Naive thymus-derived CD8-positive, alpha-beta T cell (primary cell): ENCODE measurements at places on chromosomes 2 and 18. TPM values are rescaled to one million over a fixed set of nuclear protein-coding genes. Genes with fewer than 3 reads are reported as not detected.

The AQP4 gene
- polyA plus RNA-seq = not detected

The UGT1A4 gene
- not detected for polyA plus RNA-seq

The EVA1A gene
- polyA plus RNA-seq = 1.1 TPM

The CYP26B1 gene
- polyA plus RNA-seq = not detected

The SIX3 gene
- not detected for polyA plus RNA-seq

The EVX2 gene
- not detected for polyA plus RNA-seq

The GALNT3 gene
- polyA plus RNA-seq = 1.1 TPM

- DNase-seq = no peak
Observed at GRCh38 chr2:74228772-74229171, 30.4 kb downstream of the MTHFD2 start.

- no peak for DNase-seq
Observed at GRCh38 chr18:37666451-37666850, 100.9 kb upstream of the CELF4 start.

- no peak for DNase-seq
Observed at GRCh38 chr18:8982416-8983183, 119.9 kb upstream of the NDUFV2 start.

DNA sequence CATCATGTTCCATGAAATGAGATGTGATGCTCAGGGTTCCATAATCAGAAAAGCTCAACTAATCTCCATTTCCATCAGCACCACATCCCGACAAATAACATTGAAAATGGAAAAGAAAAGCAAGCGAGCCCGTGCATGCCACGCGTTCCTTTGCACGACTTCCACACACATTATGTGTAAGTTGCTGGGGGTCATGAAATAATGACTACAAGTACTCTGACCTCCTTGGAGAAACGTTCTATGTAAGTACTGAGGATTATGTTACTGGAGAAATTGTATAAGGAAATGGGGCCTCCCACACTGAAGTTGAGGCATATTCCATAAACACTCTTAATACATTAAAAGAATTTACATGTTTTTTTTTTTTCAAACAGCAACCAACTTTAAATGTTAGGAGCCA lies 38.3 kb downstream of the CCBE1 start:
- no peak for DNase-seq

GRCh38 chr2:222232372-222232771 lies 66.4 kb downstream of the PAX3 start:
- no peak for DNase-seq

- no peak for DNase-seq
Observed at GRCh38 chr2:219609149-219609750, 11.6 kb downstream of the STK11IP start.

DNA sequence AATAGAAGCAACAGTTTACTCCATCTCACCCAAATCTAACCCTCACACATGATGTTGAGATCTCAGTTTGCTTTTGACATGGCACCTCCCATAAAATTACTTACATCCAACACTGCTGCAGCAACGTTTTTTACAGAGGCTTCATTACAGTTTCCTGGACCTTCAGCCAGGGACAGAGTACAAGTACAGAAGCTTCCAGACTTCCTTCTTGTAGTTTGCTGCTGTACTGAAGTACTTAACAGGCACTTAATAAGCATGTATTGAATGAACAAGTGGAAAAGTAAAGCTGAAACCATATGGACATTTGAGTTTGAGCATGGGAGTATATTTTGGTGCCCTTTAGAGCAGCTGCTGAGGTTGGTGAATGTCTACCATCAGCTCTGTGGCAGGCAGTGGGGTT lies 514.2 kb downstream of the PTPRM start:
- no peak for DNase-seq

DNA sequence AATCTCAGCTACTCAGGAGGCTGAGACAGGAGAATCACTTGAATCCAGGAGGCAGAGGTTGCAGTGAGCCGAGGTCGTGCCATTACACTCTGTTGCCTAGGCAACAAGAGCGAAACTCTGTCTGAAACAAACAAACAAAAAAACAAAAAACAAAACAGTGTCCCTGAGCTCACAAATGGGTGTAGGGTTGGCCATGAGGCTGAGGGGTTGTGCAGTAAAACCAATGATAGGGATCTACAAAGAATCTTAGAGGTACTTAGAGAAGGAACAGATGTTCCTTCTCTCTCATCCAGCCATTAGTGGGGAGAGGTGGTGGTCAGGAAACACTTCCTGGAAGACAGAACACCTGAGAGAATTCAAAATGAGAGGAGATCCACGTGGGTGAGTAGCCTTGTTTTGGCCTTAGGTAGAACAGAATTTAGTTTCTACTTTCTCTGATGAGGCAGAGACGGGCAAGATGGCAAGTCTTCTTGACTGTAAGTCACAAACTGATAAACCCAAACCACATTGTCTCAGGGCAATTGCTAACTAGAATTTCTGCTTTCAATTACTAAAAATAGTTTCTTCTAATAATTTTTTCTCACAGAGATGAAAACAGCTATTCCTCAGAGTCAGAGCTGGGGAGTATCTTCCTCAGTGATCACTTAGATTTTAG lies 61.5 kb upstream of the PPM1B start:
- no peak for DNase-seq

DNA sequence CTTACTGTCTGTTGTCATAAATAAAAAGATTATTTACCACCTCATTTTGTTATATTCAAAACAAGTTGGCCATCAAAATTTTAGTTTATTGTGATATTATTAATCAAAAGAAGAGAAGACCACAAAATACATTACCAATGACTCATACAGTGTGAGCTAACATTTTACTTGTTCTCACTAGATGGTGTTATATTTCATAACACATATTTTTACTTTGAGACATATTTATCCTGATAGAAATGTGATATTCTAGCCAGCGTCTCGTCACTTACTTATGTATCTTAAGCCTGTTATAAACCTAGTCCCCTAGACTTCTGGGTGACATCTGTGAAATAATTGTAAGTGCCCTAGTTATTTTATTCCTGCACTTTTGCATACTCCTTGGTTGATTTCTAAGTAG lies 263.2 kb downstream of the CDH7 start:
- no peak for DNase-seq
